ENCODE measurements at places on chromosomes 16 and 17. TPM values are rescaled to one million over a fixed set of nuclear protein-coding genes. Genes with fewer than 3 reads are reported as not detected.
A peak's percentile ranks its signal among the peaks of the same experiment; 100 is the strongest.

GRCh38 chr16:1863681-1864460 is 8.1 kb downstream of the MEIOB start:
- peak; percentile 59 for DNase-seq

DNA sequence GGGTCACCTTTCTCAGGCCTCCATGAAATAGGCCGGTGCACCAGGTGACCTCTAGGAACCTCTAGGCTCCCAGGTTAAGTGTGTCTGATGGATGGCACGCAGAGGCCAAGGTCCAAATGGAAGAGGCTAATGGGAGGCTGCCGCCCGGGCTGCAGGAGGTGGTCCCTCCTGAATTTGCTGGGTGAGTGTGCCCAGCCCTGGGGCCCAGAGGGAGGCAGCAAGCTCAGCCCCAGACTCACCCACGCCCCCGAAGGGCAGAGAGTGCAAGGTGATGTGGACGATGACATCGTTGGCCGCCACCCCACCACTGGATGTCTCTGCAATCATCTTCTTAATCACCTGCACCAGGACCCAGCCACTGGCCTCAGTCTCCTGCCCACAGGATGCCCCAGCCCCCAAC is 9.3 kb downstream of the ALDH3A1 start:
- DNase-seq: no peak

CRYBA1 gene
- not detected for polyA plus RNA-seq

DNA sequence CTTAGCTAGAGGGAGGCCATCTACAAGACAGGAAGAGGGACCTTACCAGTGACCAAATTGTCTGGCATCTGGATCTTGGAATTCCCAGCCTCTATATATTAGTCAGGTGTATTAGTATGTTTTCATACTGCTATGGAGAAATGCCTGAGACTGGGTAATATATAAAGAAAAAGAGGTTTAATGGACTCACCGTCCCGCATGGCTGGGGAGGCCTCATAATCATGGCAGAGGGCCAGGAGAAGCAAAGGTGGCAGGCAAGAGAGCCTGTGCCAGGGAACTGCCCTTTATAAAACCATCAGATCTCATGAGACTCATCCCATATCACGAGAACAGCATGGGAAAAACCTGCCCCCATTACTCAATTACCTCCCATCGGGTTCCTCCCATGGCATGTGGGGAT is 500.2 kb downstream of the SHISA9 start:
- no peak for DNase-seq

GRCh38 chr17:61122326-61122913 is 277.2 kb upstream of the TBX2 start:
- no peak for DNase-seq

DNA sequence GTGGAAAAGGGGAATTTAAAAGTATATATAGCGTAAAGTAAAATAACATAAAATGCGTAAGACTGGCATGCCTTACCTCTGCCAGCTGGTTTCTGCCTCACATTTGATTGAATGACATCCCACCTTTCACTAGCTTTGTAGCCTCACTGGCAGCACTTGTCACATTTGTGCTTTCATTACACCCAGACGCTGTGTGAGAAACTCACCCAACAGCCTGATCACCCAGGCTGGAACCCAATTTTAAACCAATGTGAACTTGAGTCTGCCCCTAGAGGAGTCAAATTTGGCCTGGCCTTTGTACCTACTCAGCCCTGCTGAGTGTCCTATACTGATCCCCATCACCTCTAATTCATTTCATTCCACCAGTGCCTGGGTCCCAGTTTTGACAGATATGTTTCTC is 4.8 kb upstream of the THUMPD1 start:
- no peak for DNase-seq

DNA sequence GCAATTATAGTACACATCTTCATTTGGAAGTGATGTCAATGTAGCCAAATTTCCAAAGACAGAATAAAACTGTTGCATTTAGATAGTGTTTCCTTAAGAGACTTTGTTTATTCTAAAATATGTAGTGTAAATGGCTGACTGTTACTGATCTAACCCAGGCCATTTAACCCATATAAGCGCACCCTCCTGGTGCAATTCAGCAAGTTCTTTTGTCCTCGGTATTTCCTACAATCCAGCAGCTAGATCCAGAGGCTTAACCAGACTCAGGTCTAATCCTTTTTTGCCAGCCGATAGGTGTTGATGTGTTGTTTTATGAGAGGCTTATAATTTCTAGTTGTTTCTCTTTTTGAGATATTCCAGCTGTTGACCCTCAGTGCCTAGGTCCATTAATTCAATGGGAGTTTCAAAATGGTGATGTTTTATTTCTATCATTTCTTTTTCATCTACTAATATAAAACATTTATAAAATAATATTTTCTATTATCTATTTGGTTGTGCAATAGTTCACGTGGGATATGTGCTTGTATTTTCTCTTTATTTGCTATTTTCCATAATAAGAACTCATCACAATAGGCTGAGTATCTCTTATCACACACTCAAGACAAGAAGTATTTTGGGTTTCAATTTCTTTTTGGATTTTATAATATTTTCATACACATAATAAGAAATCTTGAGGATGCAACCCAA is 14.5 kb downstream of the ABCA9 start:
- DNase-seq: no peak

CEP295NL gene
- polyA plus RNA-seq: not detected

- DNase-seq: peak; percentile 84
Measured at GRCh38 chr17:64420143-64420670, 28.7 kb upstream of the MILR1 start.

- DNase-seq: no peak
Measured at GRCh38 chr16:85329059-85329812, 217.0 kb upstream of the CIBAR2 start.

GRCh38 chr17:4590981-4591453 is 6.7 kb downstream of the SMTNL2 start:
- no peak for DNase-seq

- no peak for DNase-seq
Measured at GRCh38 chr17:44376124-44376523, 12.5 kb upstream of the FAM171A2 start.

DNA sequence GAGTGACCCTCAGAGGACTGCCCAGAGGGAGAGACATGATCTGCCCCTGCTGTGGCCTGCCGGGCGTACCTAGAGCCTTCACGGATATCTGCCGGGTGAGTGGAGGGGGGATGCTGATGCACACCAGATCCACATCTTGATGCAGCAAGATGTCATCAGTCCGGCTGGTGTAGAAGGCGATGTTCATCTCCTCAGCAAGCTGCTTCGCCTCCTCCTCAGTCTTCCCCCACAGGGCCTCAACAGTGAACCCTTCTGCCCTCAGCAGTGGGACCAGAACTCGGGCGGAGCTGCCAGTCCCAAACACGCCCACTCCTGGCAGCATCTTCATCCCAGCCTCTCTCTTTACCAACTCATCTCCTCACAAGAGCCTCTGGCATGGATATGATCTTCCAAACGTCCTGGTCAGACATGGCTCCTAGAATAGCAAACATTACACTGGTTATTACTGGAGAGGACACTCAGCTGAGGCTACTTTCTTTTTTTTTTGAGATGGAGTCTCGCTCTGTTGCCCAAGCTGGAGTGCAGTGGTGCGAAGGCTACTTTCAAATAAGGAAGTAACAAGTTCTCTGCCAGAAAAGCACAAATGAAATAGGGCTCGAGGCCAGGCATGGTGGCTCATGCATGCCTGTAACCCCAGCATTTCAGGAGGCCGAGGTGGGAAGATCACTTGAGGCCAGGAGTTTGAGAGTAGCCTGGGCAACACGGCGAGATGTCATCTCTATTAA is 18.9 kb downstream of the C16orf86 start:
- DNase-seq: peak; percentile 66

VTN gene
- polyA plus RNA-seq: 2.0 TPM

CDH3 gene
- 0.24 TPM for polyA plus RNA-seq

GRCh38 chr16:12173121-12173520 is 196.6 kb downstream of the SNX29 start:
- no peak for DNase-seq

- no peak for DNase-seq
Measured at GRCh38 chr17:28684963-28685362, 23.0 kb downstream of the SUPT6H start.

DNA sequence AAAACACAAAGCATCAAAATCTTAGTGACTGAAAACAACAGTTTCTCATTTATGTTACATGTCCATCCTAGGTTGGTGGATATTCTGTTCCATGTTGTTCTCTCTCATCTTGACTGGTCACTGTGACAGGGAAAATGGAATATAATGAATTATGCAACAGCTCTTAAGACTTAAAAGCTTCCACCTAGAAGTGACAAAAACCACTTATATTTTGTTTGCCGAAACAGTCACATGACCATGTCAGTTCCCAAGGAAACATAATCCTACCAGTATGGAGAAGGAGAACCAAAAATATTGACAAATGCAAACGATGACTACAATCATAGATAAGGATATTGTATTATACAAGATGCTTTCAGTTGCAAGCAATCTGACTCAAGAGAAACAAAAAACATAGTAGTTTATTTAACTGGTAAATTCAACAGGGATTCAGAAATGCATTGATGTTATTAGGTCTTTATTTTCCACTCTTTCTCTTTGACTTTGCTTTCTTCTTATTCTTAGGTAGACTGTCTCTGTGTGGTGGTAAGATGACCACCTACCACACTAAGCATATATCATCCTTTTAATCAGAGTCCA is 103.8 kb downstream of the SSH2 start:
- DNase-seq: no peak

DNA sequence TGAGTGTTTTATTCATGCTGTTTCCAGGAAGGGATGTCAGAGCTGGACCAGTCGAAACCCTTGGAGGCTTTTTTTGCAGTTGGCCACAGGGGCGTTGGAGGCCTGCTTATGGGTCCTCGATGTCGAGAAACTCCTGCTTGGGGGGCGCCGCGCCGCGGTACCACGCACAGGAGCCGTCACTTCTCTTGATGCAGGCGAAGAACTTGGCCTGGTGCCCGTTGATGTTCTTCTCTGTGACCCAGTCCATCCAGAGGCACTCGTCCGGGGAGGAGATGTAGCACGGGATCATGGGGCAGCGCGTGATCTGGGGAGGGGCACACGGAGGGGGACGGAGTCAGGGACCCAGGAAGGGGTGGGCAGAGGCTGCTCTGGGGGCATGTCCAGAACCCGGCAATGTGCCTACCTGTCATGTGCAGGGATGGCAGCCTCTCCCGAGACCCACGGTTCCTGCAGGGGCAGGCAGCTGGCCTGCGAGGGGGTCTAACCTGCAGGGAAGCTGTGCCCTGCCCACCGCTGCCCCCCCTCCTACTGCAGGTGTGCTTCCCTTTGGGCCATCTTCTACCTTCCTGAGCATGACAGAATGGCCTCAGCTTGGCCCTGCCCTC is 15.0 kb upstream of the USP36 start:
- DNase-seq: no peak

FBXO39 gene
- 0.12 TPM for polyA plus RNA-seq

DNA sequence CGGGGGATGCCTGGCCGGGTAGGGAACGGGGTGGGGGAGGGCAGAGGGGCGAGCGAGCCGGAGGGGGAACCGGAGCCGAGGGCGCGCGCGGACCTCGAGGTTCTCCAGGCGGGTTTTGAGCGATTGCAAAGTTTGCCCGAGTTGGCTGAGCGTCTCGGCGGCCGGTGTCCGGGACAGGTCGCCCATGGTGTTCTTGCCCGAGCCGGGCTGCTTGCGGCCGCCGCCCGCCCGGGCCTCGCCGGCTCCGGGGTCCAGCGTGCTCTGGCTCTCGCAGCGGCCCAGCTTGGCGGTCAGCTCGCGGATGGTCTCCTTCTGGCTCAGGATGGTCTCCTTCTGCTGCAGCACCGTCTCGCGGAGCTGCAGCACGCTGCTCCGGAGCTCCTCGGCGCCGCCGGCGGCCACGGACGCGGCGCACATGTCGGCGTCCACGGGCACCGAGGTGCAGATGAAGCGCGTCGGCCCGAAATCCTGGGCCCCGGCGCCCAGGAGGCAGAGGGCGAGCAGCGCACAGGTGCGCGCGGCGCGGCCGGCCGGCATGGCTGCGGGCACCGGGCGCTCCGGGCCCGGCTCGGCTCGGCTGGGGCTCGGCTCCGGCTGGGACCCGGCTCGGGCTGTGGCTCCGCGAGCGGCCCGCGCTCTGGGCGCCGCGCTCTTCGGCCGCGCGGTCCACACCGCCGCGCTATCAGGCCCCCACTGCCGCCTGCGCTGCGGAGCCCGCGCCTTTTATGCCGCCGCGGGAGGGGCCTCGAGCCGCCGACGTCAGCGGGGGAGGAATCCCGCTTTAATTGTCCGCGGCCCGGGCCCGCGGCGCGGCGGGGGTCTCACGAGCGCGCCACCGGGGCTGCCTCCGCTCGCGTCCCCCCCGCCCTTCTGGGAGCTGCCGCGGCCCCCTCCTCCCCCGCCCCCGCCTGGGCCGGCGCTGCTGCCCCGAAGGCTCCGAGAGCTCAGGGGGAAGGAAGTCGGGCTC is at the start of gene NPTX1:
TSS of gene NPTX1 (minus strand) at position 698 of the 967 bp plus-strand sequence. CDS start at position 537, 161 bp downstream.
- DNase-seq: peak; percentile 62

- peak; percentile 46 for DNase-seq
Measured at GRCh38 chr16:12124742-12125141, 148.2 kb downstream of the SNX29 start.

TBX2 gene
- not detected for polyA plus RNA-seq

GRCh38 chr17:8959312-8959918 is 6.1 kb downstream of the PIK3R5 start:
- DNase-seq: no peak

DNA sequence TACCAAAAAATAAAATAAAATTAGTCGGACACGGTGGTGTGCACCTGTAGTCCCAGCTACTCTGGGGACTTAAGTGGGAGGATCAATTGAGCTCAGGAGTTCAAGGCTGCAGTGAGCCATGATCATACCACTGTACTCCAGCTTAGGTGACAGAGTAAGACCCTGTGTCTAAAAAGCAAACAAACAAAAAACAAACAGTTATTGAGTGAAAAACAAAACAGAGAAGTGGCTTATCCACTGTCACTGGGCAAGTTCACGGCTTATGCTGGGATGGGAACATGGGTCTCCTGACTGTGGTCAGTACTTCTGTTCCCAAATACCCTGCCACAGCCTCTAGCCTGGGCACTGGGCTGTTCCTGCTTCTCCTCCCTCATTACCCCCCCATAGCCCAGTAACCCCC is 9.5 kb upstream of the GRN start:
- no peak for DNase-seq

CRHR1 gene
- polyA plus RNA-seq: not detected

C16orf46 gene
- 0.13 TPM for polyA plus RNA-seq

OR1A1 gene
- not detected for polyA plus RNA-seq

GRCh38 chr16:8641671-8642070 is 20.2 kb downstream of the METTL22 start:
- no peak for DNase-seq

TGFB1I1 gene
- 0.16 TPM for polyA plus RNA-seq

DNA sequence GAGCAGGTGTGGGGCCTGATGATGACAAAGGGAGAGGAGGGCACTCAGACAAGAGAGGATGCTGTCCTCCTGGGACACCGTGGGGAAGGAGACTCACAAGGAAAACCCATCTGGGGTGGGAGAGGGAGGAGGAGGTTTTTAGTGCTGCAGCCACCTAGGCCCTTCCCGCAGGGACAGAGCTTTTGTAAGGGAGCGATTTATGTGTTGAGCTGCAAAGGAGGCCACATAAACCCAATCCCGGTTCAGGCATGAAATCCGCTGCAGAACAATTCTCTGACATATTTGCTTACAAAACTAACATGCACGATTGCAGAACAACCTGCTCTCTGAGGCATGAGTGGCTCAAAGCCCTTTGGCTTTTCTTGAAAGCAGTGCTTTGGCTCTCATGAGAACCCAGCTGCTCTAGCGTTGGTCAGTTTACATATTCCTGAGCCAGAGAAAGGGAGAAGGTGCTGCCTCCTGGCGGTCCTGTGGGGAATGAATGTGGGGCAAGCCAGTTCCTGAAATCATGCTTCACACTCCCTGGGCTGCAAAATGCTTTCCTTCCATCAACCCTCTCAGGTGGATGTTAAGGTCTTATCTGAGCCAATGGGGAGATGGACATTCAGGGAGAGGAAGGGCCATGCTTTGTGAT is 122.4 kb upstream of the NLRP1 start:
- peak; percentile 66 for DNase-seq

GRCh38 chr16:54245788-54246453 is 40.7 kb downstream of the IRX3 start:
- DNase-seq: no peak

All from B cell (primary cell).